Neural progenitor cell (in vitro differentiated cells): ENCODE measurements at places on chromosomes 5 and 9. TPM values are rescaled to one million over a fixed set of nuclear protein-coding genes. Genes with fewer than 3 reads are reported as not detected.

SPINK7 gene
- total RNA-seq, result not detected in 2 replicates

TLR4 gene
- 0.22 and 0.24 TPM in 2 replicates for total RNA-seq

- DNase-seq, result peak; percentile 50
Observed at GRCh38 chr5:52693280-52693679, 94.4 kb upstream of the ITGA1 start.

- DNase-seq, result no peak
Observed at GRCh38 chr9:14517154-14517906, 175.9 kb downstream of the ZDHHC21 start.

- DNase-seq, result no peak
Observed at GRCh38 chr9:28024676-28025075, 451.4 kb upstream of the C9orf72 start.

- no peak for DNase-seq
Observed at GRCh38 chr5:36982146-36982545, 105.6 kb downstream of the NIPBL start.

- no peak for DNase-seq
Observed at GRCh38 chr5:95057615-95058014, 227.3 kb downstream of the MCTP1 start.

DNA sequence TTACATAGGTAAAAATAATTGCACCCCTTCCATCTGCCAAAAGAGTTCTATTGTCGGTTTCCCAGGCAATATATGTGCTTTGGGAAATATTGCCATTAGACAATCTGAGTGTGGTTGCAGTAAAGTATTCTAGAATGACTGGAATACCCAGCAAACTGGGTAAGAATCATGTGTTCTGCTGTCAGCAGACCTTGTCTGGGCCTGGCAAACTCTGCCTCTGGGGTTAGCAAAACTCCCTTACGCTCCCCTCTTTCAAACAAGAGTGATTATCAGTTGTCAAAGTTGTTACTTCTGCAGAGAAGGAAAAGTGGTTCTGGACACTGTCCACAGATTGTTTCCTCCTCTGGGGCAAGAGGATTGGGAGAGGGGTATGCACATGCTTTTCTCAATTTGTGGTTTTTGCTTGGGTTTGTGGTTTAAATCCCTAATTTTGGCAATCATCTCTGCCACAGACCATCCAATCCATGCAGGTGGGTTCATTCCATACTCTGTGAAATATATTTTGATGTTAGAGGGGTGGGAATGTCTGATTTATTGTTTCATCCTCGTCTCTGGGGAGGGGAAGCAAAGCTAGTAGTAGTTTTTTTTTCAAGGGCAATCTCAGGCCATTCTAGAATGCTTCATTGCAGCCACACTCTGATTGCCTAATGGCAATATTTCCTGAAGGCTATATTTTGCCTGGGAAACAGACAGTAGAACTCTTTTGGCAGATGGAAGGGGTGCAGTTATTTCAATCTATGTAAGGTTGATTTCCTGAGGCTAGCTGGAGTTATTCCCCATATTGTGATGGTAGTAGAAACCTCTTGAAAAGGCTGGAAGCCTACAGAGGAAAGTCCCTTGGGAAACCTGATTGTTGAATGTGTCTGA is 24.0 kb upstream of the TNFSF15 start:
- DNase-seq, result no peak
